ENCODE measurements at places on chromosomes 6 and 20. TPM values are rescaled to one million over a fixed set of nuclear protein-coding genes. Genes with fewer than 3 reads are reported as not detected.

The ASIP gene
- total RNA-seq: not detected

The FAM83B gene
- not detected for total RNA-seq

The SCGN gene
- 0.26 TPM for total RNA-seq

The GATA5 gene
- 0.18 TPM for total RNA-seq

The TXLNB gene
- 0.83 TPM for total RNA-seq

The RSPH9 gene
- total RNA-seq: 1.1 TPM

The CFAP61 gene
- total RNA-seq: 39.3 TPM

The FUCA2 gene
- total RNA-seq: 44.7 TPM

The CRYBG1 gene
- total RNA-seq: 0.05 TPM

The PRR18 gene
- total RNA-seq: not detected

The SERINC3 gene
- 97.1 TPM for total RNA-seq

The C20orf144 gene
- total RNA-seq: not detected

Measured in SK-MEL-5 (cell line).